ENCODE measurements at places on chromosomes 3 and 15.

DNA sequence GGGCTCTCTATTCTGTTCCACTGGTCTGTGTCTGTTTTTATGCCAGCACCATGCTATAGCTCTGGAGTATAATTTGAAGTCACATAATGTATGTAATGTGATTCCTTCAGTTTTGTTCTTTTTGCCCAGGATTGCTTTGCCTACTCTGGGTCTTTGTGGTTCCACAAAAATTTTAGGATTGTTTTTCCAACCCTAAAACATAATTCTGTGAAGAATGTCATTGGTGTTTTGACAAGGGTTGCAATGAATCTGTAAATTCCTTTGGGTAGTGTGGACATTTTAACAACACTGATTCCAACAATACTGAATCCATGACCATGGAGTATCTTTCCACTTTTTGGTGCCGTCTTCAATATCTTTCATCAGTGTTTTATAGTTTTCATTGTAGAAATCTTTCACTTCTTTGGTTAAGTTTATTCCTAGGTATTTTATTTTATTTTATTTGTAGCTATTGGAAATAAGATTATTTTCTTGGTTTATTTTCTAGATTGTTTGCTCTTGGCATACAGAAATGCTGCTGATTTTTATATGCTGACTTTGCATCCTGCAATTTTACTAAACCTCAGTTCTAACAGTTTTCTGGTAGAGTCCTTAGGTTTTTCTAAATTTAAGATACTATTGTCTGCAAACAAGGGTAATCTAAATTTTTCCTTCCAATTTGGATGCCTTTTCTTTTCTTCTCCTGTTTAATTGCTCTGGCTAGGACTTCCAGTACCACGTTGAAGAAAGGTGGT lies 29.7 kb downstream of the TJP1 start:
- DNase-seq: no peak

DNA sequence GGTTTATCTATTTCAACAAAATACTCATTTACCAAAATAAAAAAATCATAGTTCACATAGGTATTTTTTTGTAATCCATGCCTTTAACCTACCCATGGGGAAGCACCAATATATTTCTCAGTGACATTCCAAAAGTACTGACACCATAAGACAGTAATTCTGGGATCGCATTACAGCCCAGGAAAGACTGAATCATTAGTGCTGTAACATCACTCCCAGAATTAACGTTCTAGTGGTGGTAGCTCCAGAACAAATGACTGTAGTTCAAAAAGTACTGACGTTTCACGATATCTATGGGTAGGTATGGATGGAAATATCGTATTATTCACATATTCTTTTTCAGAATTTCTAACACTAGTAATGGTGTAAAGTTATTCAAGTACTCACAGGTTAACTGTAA lies 54.3 kb upstream of the NEK10 start:
- no peak for DNase-seq

DNA sequence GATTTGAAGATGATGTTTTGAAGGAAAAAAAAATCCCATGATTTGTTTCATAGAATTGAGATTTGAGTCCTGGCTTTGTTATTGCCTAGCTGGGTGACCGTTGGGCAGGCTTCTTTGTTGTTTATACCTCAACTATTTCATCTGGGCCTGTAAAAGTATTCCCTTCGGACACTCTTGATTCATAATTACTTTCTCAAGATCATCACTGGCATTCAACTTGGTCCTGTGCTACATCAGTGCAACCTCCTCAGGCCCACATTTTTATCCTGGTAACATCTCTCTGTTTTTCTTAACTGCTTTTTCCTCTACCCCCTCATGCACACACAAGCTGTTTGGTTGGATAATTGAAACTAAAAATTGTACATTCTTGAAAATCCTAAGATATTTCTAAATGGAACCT lies 67.5 kb upstream of the P3H2 start:
- DNase-seq: no peak

DNA sequence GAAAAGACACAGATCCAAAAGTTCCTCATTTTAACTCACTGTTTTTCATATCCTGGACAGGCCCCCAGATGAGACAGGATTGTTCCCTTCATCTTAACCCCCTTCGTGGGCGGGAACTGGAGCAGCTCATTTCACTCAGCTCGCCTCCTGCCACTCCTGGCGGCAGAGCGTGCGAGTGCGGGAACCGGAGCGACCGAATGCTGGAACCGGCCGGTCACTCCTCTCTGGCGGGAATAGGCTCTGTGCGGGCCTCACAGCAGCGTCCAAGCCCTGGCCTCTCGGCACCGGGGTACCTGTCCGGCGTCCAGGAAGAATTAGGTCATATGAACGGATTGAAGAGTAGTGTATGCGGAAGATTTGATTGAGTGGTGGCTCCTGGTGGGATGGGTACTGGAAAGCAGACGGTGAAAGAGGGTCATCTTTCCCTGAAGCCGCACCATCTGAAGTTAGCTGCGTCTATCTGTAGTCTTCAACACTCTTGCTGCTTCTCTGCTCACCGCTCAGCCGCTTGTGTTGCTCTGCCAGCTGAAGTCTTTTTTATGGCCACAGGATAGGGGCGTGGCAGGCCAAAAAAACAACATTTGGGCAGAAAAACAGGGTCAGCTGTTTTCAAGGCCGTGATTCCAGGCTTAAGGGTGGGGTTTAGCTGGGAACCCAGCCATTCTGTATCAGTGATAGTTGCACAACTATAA lies 42.3 kb upstream of the FXR1 start:
- no peak for DNase-seq

DNA sequence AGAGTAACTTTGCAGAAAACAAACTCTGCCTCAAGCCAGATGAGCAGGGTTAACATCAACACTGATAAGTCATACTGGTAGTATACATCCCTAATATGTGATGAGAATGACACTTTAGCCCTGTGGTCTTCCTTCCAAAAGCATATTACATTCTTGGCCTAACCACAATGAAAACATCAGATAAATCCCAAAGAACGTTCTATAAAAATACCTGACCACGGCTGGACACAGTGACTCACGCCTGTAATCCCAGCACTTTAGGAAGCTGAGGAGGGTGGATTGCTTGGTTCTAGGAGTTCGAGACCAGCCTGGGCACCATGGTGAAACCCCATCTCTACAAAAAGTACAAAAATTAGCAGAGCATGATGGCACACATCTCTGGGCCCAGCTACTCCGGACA lies 4.7 kb downstream of the TMCC1 start:
- DNase-seq: no peak

DNA sequence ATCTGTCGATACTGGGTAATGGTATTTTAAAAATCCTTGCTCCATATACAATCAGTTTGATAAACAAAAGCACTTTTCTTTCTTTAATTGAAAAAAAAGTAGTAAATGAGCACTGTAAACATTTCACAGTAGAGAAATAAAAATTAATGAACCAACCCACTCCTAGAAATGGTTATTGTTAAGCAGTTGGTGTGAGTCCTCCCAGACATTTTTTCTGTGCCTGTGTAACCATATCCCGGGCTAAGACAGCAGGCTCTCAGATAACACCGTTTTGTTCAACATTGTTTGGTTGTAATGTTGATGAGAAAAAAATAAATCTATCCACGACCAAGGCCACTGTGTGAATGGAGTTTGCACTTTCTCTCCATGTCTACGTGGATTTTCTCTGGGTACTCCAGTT lies 42.6 kb downstream of the PXK start:
- DNase-seq: no peak

DNA sequence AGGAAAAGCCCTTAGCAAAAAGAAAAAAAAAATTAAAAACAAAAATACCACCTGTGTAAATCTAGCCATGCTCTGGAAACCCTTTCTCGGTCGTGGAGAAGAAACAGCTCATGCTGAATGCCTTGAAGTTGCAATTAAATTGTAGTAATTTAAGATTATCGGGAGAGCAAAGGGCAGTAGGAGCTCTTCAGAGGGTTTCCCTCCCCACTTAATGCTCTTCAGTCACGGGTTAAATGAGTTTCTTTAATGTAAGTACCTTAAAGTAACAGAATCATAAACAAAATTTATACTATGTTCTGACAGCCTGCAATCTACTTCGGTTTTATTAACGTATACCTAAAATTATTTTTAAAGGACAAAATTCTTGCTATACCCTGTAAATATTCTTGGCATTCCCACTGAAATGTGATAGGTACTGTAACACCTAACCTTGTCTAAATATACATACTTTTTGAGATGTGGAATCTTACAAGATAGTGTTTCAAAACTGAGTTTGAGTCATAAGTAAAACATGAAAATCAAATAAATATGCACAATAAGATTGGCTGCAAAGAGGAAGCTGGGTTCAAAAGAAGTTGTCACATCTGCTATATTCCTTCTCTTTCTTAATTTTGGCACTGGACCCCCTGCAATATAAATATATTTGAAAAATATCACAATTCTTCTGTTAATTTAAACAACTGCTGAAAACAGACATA lies 5.3 kb downstream of the FOXP1 start:
- no peak for DNase-seq

- DNase-seq: no peak
Observed at GRCh38 chr15:62564886-62565633, 400.0 kb upstream of the C2CD4B start.

- no peak for DNase-seq
Observed at GRCh38 chr3:141863491-141863890, 13.0 kb upstream of the ATP1B3 start.

- no peak for DNase-seq
Observed at GRCh38 chr15:49185473-49185872, 15.4 kb downstream of the GALK2 start.

GRCh38 chr15:93052090-93052879 lies 36.7 kb downstream of the RGMA start:
- no peak for DNase-seq

- no peak for DNase-seq
Observed at GRCh38 chr3:128319741-128320141, 146.9 kb downstream of the DNAJB8 start.

GRCh38 chr3:66931291-66931690 lies 66.8 kb upstream of the KBTBD8 start:
- no peak for DNase-seq

DNA sequence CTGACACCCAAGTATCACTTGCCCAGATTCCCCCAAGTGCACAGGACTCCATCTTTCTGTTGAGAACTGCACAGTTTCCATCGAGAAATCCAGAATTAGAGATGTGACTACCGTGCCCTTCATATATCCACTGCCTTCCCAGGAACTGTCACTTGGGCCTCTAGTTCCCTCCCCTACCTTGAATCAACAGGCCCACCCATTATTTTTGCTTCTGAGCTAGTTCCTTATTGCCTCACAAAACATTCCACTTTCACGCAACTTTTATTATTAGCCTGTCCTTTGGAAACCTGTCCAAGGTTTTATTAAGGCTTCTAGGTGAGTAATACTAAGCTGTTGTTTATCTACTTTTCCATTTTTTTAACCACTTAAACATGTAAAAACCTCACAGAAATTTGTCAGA lies 17.1 kb upstream of the SLC30A4 start:
- DNase-seq: no peak

- DNase-seq: no peak
Observed at GRCh38 chr3:170346481-170347392, 10.8 kb upstream of the SKIL start.
